Cardiac septum (tissue), 1 donor: ENCODE measurements at places on chromosomes 2 and 18.

- no peak for DNase-seq
Observed at GRCh38 chr2:196980001-196980400, 53.5 kb upstream of the PGAP1 start.

DNA sequence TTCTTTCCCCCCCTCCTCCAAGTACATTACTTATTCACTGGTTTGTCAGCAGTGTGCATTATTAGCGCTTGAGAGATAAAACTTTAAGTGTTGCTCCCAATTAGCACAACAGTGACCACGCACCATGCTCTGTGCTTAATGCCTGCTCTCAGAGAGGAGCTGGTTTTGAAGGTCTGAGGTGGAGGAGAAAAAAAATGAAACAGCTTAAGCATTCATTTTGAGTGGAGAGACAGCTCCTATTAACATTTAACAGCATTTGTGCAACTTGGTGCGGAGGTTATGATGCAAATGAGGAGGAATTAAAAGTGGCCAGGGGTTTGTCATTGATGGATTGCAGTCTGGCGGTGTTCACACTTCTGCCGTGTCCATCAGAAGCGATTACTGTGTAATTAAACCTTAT is 141.8 kb downstream of the FIGN start:
- DNase-seq, result no peak

- no peak for DNase-seq
Observed at GRCh38 chr2:32611366-32611765, 16.5 kb upstream of the TTC27 start.

- no peak for DNase-seq
Observed at GRCh38 chr2:70817284-70817954, 3.0 kb downstream of the CLEC4F start.

GRCh38 chr18:25831301-25831701 is 259.1 kb downstream of the SS18 start:
- no peak for DNase-seq

DNA sequence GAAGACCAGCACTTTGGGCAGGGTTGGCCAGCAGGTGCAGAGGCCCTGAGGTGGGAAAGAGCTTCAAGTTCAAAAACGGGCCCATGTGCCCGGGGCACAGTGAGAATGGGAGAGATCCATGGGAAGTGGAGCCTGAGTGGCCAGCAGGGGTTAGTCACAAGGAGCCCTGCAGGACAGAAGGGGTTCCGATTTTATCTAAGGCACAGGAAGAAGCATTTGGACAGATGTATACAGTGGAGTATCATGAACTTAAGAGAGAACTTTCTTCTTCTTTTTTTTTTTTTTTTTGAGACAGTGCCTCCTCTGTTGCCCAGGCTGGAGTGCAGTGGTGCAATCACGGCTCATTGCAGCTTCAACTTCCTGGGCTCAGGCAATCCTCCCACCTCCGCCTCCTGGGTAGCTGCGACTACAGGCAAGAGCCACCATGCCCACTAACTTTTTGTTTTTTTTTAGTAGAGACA is 24.0 kb downstream of the WIPF1 start:
- peak; percentile 87 for DNase-seq
